Frontal cortex (tissue), 4 donors: ENCODE measurements at places on chromosomes 13 and 19.
A peak's percentile ranks its signal among the peaks of the same experiment; 100 is the strongest.

- DNase-seq: no peak
Observed at GRCh38 chr13:98398581-98398980, 178.3 kb downstream of the STK24 start.

DNA sequence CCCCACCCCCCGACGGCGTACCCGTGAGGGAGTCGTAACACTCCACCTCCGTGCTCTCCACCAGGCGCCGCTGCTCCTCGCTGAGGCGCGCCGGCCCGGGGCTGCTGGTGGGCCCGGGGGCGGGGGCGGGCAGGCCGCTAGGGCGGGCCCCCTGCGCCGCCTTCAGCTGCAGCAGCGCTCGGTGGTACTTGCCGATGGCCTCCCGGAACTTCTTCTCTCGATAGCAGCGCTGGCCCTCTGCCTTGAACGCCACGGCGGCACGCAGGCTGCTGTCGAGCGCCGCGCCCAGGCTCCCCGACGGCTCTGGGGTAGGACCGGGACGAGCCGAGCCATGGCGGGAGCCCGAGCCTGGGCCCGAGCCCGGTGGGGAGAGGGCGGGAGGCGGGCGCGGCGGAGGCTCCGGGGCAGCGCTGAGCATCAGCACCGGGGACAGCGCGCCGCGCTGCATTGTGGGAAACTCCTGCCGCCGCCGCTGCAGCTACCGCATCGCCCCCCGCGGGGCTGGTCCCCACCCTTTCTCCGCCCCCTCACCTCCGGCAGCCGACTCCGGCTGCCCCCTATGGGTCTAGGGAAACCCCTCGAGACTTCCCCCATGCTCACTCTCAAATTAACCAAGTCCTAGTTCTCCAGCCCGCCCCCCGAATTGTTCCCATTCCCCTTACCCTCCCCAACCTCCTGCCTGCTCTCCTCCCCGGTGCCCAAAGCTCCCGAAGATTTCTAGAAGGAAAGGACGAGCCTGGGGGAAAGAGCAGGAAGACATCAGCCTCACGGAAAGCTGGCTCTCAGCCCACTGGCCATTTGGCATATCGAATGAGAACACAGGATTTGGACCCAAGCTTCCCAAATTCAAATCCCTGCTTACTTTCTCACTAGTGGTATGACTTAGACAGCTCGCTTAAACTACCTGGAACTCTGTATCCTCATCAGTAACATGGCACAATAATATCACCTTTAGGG, at the start of gene TTC9B:
TSS of gene TTC9B (minus strand) at position 451 of the 957 bp plus-strand sequence. CDS start at position 448, 3 bp downstream.
- DNase-seq: peak; percentile 76

GRCh38 chr19:2166741-2167738, 3.3 kb downstream of the DOT1L start:
- no peak for DNase-seq

DNA sequence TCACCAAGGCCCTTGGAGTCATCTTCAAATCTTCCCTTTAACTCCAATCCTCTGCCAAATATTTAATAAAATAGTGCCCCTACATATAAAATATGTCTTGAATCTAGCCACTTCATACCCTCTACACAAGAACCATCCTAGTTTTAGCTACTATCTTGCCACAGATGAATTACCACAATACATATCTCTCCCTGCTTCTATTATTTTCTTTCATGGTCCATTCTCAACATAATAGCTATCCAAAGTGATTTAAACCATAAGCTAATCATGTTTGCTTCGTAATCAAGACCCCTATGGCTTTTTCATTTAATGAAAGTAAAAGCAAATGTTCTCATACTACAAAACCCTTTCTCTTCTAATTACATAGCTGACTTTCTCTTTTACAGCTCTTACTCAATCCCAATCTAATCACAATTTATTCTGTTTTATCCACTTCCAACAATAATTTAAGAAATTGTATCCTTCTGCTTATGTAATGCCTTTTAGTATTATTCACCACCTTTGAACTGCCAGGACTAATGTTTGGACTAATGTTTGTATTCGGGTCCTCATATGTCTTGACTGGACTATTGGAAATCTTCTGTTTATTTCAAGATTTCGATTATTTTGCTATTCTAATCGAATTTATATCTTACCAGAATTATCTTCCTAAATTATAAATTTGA, 412.0 kb downstream of the SLITRK1 start:
- DNase-seq: no peak

DNA sequence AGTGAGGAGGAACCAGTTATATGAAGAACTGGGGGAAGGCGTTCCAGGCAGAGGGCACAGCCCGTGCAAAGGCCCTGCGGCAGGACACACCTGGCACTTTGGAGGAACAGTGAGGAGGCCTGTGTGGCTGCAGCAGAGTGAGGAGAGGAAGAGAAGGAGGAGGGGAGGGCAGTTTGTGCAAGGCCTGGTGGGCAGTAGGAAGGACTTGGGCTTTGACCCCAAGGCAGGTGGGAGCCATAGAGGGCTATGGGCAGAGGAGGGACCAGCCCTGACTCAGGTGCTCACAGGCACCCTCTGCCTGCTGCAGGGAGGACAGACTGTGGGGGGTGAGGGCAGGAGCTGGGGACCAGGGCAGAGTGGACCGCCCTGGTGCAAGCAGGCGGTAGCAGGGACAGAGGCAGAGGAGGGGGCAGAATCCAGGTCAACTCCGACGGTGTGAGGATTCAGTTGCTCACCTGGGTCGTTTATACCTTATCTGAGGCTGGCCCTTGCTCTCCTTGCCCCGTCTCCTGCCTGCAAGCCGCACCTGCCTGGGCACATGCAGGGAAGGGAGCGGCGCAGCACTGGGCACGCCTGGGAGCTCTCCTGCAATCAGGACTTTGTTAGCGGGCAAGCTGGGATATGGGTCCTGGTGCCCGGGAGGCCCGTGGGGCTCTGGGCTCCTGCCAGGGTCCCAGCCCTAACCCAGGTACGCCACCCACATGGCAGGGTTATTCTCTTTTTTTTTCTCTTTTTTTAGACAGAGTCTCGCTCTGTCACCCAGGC, 34.8 kb downstream of the NFIC start:
- DNase-seq: no peak

DNA sequence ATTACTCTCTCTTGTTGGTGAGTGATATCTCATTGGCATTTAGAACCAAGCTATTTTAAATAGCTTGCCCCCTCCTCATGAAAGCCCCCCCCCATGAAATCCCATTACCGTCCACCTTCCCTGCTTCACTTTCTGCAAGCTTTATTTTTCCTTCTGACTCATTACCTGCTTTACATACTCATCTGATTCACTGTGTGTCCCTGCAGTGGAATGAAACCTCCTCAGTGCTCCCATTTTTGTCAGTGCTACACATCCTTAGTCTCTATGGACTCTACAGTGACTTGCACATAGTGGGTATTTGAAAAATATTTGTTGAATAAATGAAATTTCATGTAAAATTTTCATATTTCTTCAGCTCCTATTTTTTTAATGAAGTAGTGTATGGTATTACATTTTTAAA, 62.3 kb downstream of the DOCK9 start:
- DNase-seq: no peak

DNA sequence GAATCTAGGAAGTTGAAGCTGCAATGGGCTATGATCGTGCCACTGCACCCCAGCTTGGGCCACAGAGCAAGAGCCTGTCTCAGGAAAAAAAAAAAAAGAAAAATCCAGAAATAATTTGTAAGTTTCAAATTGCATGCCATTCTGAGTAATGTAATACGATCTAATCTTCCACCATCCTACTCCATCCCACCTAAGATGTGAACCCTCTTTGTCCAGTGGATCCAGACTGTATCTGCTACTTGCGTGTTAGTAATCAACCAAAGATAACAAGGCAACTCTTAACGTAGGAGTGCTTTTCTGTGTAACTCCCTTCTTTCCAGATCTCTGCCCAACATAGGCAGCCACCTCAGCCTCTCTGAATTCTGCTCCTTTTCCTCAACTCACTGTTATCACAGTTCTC, 24.3 kb downstream of the RFC3 start:
- DNase-seq: no peak

DNA sequence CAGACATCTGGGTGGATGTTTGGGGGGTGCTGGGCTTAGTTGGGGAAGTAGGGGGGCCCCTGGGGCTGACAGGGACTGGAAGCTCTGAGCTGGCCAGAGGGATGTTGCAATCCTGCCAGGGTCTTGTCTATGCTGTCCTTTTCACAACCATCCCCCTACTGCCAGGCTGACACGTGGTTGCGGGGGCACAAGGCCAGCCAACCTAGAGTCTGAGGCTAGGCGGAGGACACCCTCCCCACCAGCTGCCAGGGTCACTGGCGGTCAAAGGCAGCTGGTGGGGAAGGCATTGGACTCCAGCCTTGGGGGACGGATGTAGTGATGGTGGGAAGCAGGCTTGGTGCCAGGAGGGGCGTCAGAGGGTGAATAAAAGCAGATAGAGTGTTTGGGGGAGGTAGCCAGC, 1.6 kb upstream of the APOC1 start:
- peak; percentile 58 for DNase-seq

- no peak for DNase-seq
Observed at GRCh38 chr19:35310331-35310730, 18.4 kb downstream of the MAG start.

GRCh38 chr19:16548956-16549355, 6.7 kb upstream of the CHERP start:
- no peak for DNase-seq

- no peak for DNase-seq
Observed at GRCh38 chr13:98868932-98869331, 108.9 kb downstream of the DOCK9 start.

GRCh38 chr19:20165971-20166592, 932 bp upstream of the ZNF486 start:
- no peak for DNase-seq

- no peak for DNase-seq
Observed at GRCh38 chr19:3767050-3767449, 4.6 kb downstream of the MRPL54 start.

DNA sequence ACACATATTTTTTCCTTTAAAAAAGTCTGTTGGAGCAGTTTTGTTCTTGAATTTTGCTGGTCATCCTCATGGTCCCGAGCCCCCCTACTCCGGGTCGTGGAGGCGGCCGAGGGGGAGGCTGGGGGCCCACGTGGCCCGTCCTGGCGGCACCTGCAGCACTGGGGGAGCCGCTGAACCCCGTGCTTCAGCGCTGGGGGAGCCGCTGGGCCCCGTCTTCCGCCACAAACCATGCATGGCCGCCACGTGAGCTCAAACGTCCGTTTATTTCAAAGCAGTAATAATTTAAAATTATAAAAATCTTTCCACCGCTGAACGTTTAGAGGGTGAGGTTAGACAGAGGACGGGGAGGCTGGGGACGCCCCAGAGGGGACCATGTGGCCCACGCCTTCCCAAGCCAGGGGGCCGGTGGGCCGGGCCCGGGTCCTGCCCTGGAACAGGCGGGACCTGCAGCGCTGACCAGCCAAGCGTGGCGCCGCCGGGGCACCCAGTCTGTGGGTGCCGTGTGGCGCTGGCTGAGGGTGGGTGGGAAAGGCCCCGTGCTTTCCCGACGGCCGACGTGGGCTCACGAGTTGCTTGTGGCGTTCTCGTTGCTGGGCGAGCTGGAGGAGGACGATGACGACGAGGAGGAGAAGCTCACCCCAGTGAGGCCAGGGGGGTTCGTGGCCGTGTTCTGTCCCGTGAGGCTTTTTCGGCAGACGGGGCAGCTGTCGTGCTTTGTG, 8.0 kb downstream of the FGF22 start:
- no peak for DNase-seq

DNA sequence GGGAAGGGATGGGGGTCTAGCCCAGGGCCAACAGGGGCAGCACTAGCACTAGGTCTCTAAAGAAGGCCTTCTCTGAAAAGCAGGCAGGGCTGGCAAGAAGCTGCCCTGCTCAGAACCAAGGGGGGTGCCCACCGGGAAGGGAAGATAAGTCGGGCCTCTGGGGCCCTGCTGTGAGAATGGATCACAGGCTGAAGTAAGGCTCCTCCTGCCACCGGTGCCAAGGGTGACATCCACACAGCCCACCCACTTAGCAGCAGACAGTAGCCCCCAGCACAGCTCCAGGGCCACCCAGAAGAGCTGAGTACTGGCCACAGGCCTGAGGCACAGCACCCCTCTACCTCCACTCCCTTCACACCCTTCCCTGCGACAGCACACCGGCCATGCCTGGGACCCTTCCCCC, 5.9 kb downstream of the ELL start:
- no peak for DNase-seq

DNA sequence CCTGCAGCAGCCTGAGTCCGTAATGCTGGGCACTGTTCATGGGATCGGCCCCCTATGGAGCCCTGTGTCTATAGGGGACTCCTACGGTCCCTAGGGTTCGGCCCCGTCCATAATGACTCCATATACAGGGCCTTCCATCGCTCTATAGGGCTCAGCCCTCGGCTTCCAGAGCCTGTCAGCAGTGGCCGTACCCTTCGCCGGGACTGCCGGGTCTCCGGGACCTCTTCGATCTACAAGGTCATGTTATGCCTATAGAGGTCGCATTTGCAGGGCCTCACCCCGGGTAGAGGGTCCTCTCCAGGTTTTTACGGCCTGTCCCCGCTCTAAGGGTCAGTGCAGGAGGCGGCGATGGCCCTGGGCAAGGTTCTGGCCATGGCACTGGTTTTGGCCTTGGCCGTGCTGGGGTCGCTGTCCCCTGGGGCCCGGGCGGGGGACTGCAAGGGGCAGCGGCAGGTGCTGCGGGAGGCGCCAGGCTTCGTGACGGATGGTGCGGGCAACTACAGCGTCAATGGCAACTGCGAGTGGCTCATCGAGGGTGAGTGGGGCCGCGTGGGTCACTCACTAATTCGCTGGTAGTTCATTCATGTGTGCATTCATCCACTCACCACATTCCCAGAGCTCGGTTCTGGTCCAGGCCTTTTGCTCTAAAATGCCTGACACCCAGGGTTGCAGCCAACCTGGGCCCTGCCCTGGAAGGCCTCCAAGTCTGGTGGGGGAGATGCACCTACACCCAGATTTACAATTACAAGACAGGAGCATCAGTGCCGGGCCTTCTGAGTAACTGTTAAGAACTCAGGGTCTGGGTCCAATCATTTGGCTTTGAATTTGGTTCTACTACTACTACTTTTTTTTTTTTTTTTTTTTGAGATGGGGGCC, 699 bp downstream of the MEGF8 start:
- no peak for DNase-seq

GRCh38 chr13:47798906-47799305, 202.2 kb downstream of the SUCLA2 start:
- DNase-seq: no peak

DNA sequence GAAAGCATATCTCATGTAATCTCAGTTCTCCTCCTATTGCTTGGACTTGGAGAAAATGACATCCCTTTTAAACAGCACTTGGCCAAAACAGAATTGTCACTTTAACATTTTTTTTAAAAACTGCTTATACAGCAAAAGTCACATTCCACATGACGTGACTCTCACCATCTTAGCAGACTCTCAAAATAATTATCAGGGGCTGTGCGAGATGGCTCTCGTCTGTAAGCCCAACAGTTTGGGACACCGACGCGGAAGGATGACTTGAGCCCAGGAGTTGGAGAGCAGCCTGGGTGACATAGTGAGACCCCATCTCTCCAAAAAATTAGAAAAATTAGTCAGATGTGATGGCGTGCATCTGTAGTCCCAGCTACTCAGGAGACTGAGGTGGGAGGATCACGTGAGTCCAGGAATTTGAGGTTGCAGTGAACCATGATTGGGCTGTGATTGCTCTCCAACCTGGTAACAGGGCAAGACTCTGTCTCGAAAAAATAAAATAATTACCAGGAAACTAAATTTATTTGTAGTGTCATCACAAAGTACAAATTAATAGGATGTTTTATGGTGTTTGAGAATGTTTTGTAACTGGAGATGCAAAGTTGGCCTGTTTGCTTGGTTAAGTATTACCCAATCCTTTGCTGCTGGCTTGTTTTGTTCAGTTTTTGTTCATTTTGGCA, 8.8 kb downstream of the SAFB start:
- DNase-seq: no peak
